Stimulated activated CD4-positive, alpha-beta T cell treated with anti-CD3 and anti-CD28 coated beads, Interleukin-1b, Interleukin-23, amount 100 ng/mL, for 4 hours (primary cell): ENCODE measurements at places on chromosomes 16 and 17.

DNA sequence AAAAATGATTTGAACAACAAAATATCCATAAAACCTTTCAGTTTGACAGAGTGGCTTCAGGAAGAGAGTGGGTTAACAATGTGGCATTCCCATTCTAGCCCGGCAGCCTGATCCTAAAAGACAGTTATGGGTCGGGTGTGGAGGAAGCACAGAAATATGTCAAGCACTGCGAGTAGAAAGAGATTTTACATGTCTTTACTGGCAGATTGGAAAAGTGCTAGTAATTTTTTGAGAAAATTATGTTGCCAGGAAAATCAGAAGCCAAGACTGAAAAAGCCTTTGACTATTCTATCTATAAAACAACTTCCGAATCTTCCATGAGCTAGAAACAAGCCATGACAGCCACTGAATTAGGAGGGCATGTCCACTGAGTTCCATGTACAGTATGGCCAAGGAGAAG, 5.8 kb downstream of the CCL2 start:
- DNase-seq = no peak

DNA sequence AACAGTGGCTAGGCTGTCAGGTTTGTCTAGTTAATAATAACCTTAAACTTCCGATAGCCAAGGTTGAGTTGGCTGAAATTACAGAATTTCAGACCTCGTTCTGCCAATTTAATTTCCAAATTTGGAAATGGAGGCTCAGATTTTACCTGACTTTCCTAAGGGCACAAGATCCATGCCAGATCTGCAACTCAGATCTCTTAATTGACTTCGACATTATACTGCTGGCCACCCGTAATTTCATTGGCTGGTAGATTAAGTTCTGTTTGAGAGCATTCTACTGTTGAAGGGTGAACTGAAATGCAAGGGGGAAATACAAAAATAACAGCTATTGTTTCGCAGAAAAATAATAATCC, 210.8 kb downstream of the CNTNAP4 start:
- no peak for DNase-seq

GRCh38 chr17:48024149-48025039, 13.2 kb downstream of the COPZ2 start:
- no peak for DNase-seq

GRCh38 chr17:7754656-7755055, 37.1 kb downstream of the DNAH2 start:
- DNase-seq = no peak

GRCh38 chr17:76179496-76180467, 38.7 kb upstream of the FOXJ1 start:
- DNase-seq = no peak

DNA sequence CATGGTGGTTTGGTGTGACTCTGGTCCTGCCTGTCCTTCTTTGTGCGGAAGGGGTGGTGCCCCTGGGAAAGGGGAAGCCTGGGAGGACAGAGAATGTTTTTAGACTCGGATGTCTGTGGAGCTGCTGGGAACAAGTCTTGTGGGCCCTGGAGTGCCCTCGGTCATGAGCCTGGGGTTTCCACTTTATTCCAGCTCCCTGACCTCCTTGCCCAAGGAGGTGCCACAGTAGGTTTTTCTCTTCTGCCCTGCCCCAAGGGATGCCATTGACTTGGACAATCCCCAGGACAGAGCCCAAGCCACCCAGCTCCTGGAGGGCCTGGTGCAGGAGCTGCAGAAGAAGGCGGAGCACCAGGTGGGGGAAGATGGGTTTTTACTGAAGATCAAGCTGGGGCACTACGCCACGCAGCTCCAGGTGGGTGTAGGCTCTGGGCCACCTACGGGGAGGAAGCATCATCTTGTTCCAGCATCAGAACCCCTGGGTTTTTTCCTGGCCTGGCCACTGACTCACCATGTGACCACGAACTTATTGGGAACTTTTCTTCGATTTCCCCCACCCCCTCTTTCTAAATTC, 1.4 kb downstream of the STAT5A start:
- peak; percentile 60 for DNase-seq

DNA sequence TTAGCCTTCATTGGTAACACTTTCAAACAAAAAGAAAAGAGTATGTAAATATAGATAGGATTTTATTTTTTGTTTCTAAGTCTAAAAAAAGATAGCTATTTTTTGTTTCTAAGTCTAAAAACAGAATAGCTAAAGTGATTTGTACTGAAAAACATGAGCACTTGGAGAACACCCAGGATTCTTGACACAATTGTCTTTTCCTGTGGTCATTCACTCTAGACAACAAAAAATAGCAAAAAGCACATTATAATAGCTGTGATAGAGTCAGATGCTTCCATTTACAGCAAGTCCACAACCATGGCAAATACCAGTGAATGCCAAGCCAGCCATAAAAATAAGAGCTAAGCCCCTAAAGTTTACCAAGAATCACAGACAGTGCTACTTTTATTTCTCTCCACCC, 36.7 kb downstream of the SKAP1 start:
- no peak for DNase-seq

GRCh38 chr17:6135996-6136395, 65.8 kb downstream of the WSCD1 start:
- no peak for DNase-seq

GRCh38 chr16:87203060-87203656, 114.0 kb downstream of the C16orf95 start:
- no peak for DNase-seq

- DNase-seq = no peak
Observed at GRCh38 chr16:10940501-10941079, 1.7 kb downstream of the DEXI start.

DNA sequence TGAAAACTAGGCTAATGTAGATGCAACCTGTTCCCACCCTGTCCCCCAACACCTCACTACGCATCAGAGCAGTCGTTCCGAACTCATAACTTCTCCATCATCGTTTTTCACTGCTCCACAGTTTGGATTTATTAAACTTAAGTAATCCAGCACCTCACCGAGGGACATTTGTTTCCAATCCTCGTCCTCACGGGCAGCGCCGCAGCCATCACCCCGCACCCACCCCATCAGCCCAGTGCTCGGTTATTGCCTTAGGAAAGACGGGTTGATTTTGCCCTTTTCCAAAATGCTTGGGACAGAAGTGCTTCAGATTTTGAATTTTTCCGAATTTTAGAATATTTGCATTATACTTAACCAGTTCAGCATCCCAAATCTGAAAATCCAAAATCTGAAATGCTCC, 71.0 kb upstream of the DOC2B start:
- DNase-seq = no peak

DNA sequence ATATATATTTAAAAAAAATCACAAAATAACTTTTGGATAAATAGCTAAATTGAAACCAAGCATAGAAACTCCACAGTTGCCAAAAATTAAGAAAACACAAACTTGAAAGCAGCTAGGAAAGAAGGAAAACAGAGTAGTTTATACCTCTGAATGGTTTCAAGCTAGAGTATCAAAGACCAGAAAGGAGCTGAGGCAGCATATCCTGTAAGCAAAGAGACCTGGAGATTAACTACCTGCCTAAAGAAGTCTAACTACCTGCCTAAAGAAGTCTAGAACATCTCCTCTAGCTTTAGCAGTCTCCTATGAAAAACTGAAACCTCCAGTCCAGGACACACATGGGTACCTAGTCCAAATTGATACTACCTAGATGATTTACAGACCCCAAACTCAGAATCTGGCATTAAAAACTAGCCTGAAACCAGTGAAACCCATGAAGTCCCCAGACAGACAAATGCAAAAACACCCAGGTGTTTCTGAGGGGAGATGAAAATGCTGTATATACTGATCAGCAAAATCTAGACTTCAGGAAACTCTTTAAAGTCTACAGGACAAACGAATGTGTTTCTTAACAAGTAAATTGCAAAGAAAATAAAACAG, 17.6 kb downstream of the APPBP2 start:
- DNase-seq = no peak

DNA sequence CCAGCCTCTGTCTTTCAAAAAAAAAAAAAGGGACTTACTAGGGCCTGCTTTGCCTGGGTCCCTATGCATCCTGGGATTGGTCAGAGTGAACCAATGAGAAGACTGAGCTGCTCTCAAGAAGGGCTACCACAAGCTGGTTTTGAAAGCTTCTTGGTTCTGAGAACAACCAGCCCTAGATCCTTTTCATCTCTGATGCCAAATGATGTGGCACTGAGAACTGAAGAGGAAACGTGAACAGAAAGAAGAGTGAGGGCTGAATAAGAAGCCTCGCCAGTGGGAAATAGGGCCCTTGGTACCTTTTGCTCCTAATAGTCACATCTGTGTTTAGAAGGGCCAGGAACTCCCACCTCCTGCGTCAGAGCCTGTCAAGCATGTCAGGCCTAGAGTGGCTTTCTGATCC, 10.7 kb downstream of the TACO1 start:
- DNase-seq = no peak

DNA sequence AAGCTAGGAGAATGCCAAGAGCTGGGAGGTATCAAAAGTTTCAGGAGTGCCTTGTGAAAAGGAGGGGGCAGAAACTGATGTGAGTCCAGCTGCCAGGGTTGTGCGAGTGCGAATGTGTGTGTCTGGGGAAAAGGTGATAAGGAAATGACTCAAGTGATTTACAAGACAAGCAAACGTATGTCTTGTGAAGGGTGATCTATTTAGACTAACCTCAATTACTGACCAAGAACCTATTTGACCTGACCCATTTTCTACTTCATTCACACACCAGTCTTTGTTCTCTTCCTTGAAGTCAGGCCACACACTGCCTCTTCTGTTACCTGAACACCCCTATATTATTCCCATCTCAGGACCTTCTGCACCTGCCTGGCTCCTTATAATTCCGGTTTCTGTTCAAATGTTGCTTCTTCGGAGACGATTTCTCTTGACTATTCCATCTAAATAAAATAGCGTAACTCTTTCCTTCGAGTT, 1.0 kb downstream of the GDE1 start:
- no peak for DNase-seq

DNA sequence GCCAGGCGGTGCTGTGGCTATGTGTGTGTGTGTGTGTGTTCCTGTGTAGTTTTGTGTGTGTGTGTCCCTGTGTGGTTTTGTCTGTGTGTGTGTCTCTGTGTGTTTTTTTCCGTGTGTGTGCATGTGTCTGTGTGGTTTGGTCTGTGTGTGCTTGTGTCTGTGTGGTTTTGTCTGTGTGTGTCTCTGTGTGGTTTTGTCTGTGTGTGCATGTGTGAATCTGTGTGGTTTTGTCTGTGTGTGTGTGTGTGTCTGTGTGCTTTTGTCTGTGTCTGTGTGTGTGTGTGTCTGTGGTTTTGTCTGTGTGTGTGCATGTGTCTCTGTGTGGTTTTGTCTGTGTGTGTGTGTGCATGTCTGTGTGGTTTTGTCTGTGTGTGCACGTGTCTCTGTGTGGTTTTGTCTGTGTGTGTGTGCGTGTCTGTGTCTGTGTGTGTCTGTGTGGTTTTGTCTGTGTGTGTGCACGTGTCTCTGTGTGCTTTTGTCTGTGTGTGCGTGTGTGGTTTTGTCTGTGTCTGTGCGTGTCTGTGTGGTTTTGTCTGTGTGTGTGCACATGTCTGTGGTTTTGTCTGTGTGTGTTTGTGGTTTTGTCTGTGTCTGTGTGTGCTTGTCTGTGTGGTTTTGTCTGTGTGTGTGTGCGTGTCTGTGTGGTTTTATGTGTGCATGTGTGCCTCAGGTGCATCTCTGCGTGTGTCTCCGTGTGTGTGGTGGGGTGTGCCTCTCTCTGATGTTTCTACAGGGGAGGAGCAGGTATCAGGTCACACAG, 62.3 kb downstream of the ZDHHC7 start:
- no peak for DNase-seq

DNA sequence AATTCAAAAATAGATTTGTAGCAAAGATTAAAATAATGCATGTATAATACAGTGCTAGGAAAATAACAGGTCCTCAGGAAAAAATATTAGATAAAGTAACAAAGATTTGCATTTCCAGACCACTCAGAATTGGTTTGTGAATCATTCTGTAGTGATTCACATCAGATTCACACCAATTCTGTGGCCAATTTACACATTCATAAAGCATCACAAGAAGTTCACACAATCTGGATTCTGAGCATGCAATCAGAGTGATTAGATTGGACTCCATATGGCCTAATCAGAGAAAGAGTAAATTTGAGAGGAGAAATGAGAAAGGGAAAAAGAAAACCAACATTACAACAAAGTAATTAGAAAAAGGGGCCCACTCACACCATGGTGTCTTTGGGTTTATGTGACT, 36.0 kb upstream of the SLC47A1 start:
- DNase-seq = no peak

- DNase-seq = no peak
Observed at GRCh38 chr17:49067163-49067562, 65.4 kb upstream of the B4GALNT2 start.

DNA sequence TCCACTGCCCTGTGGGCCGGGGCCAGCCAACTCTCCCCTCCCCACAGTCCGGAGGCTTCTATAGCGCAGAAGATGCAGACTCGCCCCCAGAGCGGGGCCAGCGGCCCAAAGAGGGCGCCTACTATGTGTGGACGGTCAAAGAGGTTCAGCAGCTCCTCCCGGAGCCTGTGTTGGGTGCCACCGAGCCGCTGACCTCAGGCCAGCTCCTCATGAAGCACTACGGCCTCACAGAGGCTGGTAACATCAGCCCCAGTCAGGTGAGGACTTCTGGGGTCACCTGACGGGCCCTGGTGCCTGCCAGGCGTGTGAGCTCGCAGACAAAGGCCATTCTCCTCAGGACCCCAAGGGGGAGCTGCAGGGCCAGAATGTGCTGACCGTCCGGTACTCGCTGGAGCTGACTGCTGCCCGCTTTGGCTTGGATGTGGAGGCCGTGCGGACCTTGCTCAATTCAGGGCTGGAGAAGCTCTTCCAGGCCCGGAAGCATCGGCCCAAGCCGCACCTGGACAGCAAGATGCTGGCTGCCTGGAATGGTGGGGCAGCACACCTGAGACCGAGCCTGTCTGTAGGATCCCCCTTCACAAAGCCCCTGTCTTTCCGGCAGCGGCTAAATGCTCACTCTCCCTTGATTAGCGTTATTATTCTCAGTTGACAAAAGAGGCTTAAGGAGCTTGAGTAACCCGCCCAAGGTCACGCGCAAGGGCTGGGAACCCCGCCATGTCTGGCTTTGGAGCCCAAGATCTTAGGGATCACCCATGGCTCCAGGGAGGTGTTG, 3.9 kb downstream of the SPATA20 start:
- DNase-seq = no peak

DNA sequence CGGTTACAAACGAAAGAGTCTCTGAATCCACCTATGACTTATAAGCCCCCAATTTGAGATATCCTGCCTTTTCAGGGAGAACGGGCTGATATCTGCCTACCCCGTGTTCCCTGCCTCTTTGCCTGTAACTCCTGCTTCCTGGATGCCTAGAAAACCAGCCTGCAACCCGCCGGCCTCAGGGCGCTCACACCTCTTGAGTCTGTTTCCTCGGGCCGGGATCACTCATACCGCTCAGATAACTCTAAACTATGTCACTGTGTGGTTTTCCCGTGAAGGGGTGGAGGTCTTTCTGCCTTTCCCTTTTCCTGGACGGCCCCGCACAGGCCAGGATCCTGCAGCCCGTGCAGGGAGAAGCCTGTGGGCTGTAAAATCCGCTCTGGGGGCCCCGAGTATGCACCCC, 10.4 kb downstream of the RPUSD1 start:
- no peak for DNase-seq

DNA sequence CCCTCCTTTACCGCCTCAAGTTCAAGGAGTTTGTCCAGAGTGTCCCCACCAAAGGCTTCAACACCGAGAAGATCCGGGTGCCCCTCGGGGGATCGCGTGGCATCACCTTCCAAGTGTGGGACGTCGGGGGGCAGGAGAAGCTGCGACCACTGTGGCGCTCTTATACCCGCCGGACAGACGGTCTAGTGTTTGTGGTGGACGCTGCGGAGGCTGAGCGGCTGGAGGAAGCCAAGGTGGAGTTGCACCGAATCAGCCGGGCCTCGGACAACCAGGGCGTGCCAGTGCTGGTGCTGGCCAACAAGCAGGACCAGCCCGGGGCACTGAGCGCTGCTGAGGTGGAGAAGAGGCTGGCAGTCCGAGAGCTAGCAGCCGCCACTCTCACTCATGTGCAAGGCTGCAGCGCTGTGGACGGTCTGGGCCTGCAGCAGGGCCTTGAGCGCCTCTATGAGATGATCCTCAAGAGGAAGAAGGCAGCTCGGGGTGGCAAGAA, 1.1 kb downstream of the ARL4D start:
- no peak for DNase-seq
